Central memory CD8-positive, alpha-beta T cell (primary cell): ENCODE measurements at places on chromosomes 7 and 10.

GRCh38 chr7:65342723-65343629, 30.7 kb upstream of the ZNF92 start:
- DNase-seq: no peak

GRCh38 chr7:29143751-29144150, 2.6 kb downstream of the CPVL start:
- no peak for DNase-seq

GRCh38 chr7:53191191-53191695, 155.8 kb downstream of the POM121L12 start:
- no peak for DNase-seq

- DNase-seq: no peak
These were observed 2.7 kb upstream of the KMT2E start for GRCh38 chr7:105011141-105011830.

- no peak for DNase-seq
These were observed 269.3 kb downstream of the BICC1 start for GRCh38 chr10:58781873-58782488.

- no peak for DNase-seq
These were observed 57.4 kb downstream of the CHST15 start for GRCh38 chr10:124035928-124036558.

- no peak for DNase-seq
These were observed 908.3 kb downstream of the GRID1 start for GRCh38 chr10:85458324-85458723.

- no peak for DNase-seq
These were observed 3.9 kb upstream of the INPP5A start for GRCh38 chr10:132533571-132534260.

DNA sequence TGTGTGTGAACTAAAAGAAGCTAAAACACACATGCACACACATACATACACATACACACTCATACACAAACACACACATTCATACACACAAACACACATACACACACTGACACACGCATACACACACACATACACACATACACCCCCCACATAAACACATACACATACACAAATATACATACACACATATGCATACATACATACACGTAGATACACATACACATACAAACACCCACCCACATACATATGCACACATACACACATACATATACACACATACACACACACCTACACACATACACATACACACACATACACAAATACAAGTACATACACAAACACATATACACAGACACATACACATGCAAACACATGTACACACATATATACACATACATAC, 28.0 kb downstream of the SLC18A2 start:
- DNase-seq: no peak

DNA sequence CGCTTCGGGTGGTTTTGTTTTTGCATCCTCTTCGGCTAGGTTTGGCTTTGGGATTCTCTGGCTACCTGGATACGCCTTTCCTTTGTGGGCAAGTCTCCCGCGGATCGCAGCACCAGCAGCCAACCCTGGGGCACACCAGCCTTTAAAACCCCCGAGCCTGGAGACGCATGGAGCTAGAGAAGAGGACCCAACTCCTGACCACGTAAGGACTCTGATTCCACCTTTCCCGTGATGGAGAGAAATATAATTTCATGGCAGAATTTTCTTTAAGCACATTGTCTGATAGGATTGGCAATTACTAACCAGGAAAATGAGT, 535.4 kb upstream of the GALNT17 start:
- no peak for DNase-seq

DNA sequence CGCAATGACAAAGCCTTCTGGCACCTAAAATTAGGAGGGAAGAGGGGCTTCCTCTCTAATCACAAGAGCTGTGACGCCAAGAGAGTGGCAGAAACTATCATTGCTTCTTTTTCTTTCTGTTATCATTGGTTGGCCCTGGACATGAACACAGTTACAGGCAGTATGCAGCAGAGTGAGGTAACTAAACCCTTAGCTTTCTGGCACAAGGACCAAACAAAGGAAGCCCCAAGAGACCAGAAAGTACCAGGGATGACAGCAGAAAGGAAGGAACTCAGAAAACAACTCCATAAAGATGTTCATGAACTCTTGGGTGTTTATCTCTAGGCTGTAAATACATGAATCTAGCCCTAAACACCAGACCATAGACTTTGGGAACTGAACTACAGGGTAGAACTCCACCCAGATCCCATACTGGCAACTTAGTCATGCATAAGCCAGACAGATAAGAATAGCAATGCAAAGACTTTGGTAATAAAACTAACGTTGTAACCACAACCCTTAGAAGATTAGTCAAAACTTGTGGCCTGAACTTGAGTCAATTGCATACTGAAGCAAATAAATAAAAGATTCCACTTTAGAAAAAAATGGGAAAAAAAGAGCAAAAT, 195.7 kb upstream of the PTN start:
- no peak for DNase-seq

DNA sequence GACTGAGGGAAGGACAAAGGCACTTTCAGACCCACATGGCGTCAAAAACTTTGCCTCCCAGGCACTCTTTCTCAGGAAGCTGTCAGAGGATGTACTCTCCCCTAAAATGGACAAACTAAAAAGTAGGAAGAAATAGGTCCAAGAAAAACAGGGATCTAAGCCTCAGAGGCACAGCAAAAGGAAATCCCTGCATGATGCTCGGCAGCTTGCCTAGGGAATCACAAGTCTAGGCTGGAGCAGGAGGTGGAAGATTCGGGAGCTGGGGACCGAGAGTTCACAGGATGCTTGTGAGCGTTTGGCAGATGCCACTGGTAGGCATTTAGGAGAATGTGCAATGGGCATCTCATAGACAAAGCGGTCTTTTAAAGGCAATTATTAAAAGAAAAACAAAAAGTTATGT, 60.8 kb downstream of the ATXN7L1 start:
- no peak for DNase-seq

GRCh38 chr7:106869954-106870353, 4.9 kb downstream of the PIK3CG start:
- no peak for DNase-seq

DNA sequence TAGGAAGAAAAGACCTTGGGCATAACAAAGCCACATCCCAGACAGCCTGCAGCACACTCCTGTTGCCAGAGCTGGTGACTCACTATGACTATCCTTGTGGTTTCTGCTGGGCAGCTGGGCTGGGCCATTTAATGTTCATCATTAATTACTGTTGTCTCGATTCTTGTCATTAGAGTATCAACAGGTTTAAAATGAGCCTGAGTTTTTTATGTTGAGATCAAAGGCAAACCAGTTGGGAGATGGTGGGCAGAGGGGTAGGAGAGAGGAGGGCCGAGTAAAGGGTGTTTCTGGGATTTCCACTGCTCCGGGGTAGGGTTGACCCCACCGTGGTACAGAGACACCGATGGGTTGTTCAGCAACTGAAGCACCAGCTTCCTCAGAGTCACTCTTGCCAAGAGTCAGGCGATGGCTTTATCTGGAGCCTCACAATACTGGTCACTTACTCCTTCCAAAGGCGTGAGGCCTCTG, 128.7 kb upstream of the LYZL1 start:
- no peak for DNase-seq

- no peak for DNase-seq
These were observed 85.1 kb downstream of the RAMP3 start for GRCh38 chr7:45242698-45243097.

DNA sequence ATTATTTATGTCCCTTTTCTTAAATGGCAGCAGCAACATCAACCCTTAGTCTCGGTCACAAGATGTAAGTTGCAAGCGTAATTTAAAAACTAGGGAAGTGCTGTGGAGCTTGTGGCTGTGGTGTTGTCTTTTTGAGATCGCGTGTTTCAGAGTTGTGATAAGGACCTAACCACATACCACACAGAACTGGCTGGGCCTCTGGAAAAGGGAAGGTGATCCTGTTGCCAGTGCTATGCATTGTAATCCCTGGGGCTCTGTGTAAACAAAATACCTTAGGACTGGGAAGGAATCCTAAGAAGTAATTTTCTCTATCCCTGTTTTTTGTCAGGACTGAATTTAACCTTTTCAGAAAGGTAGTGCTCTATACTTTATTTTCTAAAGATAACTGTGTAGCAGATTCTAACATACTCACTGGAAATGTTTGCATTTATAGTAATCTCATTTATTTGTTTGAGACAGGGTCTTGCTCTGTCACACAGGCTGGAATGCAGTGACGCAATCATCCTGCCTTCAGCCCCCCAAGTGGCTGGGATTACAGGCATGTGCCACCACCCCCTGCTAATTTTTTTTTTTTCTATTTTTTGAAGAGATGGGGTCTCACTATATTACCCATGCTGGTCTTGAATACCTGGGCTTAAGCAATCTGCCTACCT, 60.4 kb downstream of the INPP5F start:
- no peak for DNase-seq

DNA sequence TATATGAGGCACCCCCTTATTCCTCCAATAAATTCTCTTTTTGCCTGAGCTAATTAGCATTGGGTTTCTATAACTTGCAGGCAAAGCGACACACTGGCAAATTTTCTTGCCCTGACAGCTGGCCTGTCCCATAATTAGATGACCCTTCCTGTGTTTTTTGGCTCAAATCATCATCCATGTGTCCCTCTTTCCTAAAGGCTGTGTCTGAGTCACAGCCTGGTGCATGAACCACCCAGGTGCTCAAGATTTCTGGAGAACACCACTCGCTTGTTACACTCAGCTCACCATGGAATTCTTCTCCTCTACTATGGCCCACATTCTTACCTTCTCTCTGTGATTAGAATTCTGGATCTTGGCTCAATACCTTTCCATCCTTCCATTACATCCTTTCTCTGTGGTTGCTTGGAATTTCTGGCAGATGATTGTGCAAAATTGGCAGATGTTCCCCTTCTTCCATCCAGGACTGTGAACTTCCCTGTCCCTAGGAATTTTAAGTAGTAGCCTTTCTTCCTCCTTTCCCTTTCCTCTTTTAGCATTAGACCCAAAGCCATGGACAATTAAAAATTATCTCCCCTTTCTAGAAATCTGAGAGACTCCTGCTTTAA, 116.0 kb upstream of the ANKRD1 start:
- no peak for DNase-seq

DNA sequence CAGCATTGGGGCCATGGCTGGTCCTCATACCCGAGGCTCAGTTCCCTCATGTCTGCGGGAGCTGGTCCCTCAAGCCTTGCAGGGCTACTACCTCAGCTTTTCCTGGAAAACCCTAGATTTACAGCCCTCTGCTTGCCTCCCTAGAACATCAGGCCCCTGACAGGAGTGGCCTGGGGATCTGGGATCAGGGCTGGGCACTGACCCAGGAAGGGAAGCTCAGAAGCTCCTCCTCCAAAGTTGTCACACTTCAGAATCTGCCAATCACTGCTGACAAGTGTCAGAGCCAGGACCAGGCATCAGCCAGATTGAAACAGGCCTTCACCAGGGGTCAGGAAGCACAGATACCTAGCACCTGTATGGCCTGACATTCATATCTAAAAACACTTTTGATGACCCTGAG, 115.2 kb downstream of the GRID1 start:
- DNase-seq: no peak

DNA sequence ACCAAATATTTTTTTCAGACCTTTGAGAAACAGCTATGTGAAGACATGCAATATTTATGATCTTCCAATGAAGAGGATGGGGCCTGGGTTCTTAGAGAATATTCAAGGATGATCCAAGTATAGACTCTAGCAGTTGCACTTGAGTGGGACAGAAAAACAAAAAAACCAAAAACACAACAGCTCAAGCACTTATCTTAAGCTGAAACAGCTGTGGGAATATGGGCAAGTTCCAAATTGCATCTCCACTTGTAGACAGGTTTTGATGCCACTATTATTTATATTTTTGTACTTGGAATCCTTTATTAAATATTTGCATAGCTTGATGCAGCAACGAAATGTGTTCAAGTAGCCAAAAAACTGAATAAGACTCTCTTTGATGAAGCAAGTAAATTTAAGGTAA, 2.2 kb upstream of the PDK4 start:
- DNase-seq: no peak

DNA sequence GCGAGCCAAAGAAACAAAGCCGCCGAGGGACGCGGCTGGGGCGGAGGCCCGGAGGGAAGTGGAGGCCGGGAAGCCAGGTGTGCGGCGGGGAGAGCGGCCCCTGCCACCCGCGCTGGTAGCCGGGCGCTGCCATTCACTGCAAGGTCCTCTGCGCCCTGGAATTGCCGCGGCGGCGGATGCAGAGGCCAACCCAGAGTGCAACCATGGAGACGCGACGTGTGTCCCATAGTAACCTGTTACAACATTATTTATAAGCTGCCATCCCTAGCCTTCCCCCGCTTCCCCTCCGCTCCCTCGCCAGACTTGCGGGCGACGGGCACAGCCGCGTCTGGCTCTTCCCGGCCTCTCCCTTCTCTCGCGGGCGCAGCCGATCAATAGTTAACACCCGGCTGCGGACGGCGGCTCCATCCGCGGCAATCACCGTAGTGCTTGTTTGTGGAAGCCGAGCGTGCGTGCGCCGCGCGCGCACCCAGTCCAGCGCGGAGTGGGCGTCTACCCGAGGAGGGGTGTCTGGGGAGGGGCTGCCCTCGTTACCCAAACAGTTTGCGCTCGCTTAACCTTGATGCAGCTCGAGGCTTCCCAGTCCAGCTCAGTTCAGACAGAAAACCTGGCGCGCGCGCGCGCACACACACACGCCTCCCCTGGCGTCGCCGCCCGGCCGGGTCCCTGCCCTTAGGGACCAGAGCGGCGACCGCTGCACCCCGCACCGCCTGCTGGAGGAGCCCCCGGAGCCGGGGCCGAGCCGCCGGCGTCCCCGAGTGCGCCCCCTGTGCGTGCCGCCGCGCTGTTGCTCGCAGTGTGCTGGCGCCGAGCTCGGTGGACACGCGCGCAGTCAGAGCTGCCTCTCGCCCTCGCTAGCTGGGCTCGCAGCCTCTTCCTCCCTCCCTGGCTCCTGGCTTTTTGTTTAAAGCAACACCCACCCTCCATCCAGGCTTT, 165.4 kb upstream of the DPP6 start:
- DNase-seq: no peak

DNA sequence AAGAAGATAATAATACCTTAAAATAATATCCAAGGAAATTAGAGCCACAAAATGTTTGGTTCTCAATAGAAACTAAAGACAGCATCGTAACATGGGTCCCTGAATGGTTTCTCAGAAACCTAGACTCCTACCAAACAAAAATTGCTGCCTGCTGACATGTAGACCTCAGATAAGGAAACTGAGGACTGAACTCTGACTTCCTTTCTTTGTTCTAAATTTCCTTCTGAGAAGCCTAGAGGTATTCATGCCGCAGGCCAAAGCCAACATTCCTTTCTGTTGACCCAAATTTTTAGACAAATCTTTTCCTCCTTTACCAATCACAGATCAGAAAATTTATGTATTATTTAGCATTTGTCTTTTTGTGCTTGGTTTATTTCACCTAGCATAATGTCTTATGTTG, 816.7 kb upstream of the PHF14 start:
- DNase-seq: no peak

DNA sequence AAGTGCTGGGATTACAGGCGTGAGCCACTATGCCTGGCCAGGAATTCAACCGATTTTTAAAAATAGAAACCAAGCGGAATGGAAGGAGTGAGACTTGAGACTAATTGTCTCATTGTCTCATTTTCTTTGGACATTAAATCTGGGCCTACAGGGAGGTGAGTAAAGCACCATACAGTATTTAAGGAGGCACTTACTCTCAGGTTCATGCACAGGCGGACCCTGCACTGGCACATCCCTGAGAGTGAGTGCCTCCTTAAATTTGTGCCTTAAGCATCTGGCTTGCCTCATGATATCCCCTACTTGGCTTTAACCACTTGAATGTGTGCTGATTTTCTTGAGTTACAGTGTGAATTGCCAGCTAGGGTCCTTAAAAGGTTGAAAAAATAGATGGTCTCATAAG, 10.6 kb downstream of the UBE3C start:
- DNase-seq: no peak

- no peak for DNase-seq
These were observed 182.9 kb downstream of the PFKFB3 start for GRCh38 chr10:6385665-6386064.

- DNase-seq: peak; percentile 28
These were observed 1.5 kb upstream of the KAT6B start for GRCh38 chr10:74824900-74825370.
